ENCODE measurements at places on chromosomes 7 and 10.
A peak's percentile ranks its signal among the peaks of the same experiment; 100 is the strongest.

- DNase-seq = no peak
Observed at GRCh38 chr7:130794619-130794922, 60.6 kb upstream of the KLF14 start.

GRCh38 chr10:24793648-24794379 is 70.1 kb upstream of the ARHGAP21 start:
- peak; percentile 4 for DNase-seq

- no peak for DNase-seq
Observed at GRCh38 chr7:147376192-147376591, 1214.4 kb upstream of the C7orf33 start.

- DNase-seq = peak; percentile 72
Observed at GRCh38 chr7:5634107-5634950, 147.1 kb downstream of the RNF216 start.

DNA sequence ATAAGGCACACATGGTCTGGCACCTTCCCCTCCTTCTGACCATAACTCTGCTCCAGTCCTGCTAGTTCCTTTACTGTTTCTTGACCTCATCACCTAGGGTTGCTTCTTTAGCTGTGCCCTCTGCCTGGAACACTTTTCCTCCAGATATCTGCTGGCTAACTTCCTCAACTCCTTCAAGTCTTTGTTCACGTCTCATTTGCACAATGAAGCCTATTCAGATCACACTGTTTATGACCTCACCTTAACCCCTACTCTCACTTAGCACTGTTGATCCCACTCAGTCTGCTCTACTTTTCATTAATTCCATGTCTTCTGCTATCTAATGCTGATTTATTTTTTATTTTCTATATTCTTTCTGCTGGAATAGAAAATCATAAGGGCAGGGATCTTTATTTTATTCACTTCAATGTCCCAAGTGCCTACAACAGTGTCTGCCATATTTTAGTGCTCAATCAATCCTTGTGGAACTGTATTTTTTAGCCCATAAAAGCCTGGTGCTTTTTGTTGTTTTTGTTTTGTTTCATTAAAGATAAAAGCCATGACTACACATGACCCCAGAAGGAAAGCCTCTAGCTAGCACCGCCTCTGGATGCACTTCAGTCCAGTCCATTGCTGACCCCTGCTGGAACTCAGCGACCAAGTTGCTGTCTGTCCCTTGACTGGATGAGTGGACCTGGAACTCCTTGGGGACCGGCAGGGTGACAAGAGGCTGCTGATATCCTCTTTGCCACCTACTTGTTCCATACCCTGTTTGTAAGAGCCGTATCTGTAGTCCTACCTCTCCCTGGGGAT is 12.3 kb downstream of the KLF14 start:
- peak; percentile 71 for DNase-seq

- DNase-seq = no peak
Observed at GRCh38 chr7:93779115-93779514, 111.4 kb downstream of the TFPI2 start.

Measured in A172 (cell line).